ENCODE measurements at places on chromosomes 11 and 22. TPM values are rescaled to one million over a fixed set of nuclear protein-coding genes. Genes with fewer than 3 reads are reported as not detected.

DNA sequence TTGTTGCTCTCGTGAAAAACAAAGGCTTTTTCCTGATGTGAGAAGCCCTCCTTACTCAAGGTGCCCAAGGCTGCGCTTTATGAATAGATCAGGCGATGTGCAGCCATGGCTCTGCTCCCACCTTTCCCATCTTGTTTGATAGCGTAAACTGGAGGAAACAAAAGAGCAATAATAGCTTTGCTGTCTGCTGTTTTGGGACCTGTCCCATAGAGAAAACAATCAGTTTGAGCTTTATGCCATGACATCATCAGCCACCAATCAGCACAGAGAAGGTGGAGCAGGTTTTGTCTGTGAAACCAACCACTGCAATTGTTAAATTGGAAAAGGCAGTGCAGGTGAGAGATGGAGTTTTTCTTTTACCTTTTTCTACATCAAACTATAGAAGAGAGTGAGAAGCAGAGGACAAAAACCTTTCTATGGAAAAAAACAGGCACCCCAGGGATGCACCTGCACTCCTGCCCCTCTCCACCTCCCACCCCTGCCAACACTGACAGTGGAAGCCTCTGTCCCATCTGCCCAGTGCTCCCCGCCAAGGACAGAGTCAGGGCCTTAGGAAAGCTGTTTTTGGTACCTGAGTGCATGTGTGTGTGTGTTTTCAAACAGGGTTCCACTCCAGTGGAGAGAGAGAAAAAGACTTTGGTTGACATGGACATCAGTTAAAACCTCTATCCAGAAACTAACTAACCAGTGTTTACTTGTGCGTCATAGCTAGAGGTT, 80.7 kb downstream of the MICAL3 start:
- DNase-seq = no peak

DNA sequence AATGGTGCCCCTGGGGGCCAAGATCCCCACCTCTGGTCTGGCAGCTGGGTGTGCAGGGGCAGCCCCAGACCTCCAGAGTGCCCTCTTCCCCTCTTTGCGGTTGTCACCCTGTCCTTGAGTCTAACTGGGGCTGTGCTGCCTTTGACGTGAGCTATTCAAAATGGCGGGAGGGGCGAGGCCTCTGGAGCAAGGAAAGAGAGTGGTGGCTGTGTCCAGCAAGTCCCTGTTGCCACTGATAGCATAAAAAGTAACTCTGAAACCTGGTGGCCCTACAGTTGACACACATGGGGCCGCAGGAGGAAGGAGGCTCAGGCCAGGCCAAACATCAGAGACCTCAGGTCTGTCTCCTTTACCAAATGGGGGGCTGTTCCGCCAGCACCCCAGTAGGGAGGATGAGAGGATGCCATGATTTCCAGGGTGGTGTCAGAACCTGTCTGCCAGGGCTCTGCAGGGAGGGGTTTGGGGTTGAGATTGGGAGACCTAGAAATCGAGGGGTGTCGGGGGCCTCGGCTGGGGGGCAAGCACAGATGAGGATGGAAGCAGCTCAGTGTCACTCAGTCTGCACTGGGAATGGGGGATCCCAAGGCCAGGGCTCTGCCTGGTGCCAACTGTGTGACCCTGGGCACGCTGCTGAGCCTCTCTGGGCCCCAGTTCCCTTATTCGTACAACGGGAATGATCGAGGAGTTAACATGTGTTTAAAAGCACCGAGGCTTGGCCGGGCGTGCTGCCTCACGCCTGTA, 49.2 kb upstream of the KCNQ1OT1 start:
- no peak for DNase-seq

TRPM5 gene
- total RNA-seq = not detected

PRAME gene
- 41.9 TPM for total RNA-seq

- DNase-seq = no peak
Measured at GRCh38 chr22:29078036-29078868, 5.4 kb downstream of the KREMEN1 start.

MMP11 gene
- 4.2 TPM for total RNA-seq

- no peak for DNase-seq
Measured at GRCh38 chr11:66768818-66769217, 39.8 kb upstream of the SPTBN2 start.
